ENCODE measurements at places on chromosomes 5 and 9. TPM values are rescaled to one million over a fixed set of nuclear protein-coding genes. Genes with fewer than 3 reads are reported as not detected.

DNA sequence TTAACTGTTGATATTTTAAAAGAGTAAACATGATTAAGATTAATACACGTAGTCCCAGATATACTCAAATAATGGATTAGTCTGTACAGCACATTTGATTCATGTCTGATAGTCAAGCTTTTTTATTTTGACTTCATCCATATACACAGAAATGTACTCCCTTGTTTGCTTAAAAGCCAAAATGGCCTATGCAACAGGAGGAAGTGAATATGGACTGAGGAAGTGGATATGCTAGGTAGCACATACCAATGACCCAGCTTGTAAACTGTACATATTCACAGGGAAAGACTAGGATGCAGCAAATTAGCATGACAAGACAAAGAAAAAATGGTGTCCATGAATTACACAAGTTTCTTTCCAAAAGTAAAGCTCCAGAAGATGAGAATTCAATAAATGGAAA is 109.7 kb downstream of the CAAP1 start:
- DNase-seq = no peak

DNA sequence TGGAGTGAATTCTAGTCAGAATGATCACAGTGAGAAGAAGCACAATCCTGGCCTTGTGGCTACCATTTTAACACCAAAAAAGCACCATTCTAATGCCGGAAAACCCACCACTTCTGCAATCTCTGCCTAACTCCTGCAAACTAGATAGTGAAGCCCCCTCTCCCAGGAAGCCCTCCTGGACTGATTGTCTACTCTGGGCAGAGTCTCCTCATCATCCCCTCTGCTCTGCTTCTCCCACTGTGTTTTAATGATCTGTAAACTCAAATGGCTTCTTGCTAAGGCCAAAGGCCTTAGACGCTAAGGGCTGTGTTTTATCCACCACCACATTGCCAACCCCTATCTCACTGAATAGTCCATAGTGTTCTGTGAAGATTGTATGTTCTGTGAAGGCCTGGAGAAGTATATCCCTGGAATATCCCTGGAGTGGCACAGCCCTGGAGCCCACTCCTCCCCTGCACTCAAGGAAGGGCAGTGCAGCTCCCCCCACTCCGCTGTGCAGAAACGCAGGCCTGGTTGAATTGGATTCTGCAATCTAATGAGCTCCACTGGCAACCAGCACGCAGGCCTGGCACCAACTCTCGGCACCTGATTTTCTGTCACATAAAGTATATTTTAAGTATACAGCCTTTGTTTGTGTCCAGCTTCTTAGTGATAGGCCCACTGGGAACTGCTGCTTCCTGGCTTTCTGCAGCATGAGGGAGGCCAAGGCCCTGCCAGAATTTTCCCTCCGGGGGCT is 126.3 kb downstream of the ATPSCKMT start:
- DNase-seq = no peak

DNA sequence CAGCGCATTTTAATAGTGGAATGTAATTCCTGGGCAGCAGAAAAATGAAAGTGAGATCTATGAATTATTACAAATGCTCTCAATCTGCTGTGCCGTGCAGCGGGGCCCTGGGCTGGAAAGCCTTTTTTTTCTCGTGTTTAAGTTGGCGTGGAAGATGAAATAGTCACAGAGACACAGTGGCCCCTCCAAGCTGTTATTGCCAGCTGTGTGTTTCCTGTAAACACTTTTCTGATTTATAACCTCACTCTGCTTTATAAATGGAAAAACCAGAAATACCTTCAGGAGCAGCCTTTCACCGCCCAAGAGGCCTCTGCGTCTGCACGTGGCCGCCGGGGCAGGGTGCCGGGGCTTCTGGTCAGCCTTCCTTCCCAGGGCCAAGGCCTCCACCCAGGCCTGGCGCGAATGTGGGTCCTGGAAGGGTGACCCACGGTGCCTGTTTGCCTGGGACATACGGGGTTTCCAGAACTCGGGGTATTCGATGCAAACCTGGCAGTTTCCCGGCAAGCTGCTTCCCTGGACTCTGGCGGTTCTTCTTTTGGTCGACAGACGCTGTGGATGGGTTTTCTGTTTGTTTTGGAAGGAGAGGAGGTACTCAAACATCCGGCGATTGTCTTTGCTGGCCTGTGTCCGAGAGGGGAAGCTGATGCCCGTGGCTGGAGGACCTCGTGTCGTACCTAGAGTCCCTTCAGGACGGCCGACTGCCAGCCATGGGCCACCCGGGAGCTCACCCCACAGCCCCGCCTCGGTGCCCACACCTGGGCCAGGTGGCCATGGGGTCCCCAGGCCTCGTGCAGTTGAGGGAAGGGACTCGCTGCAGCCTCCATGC is 256.7 kb downstream of the PARP8 start:
- no peak for DNase-seq

DNA sequence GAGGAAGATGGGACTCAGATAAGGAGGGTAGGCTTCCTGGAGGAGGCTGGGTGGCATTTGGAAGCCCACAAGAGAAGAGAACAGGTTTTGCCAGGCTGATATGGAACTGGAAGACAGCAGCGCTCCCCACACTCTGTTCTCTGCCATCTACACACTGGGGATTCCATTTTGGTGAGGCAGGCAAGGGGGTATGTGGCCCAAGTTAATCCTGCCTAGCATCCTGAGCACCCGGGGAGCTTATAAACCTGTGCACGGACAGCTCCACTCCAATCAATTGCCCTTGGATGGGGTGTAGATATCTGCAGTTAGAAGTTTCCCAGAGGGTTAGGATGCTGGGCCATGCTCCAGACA is 158.8 kb downstream of the MACROH2A1 start:
- no peak for DNase-seq

GRCh38 chr5:10527281-10527950 is 36.5 kb upstream of the ANKRD33B start:
- DNase-seq = no peak

DNA sequence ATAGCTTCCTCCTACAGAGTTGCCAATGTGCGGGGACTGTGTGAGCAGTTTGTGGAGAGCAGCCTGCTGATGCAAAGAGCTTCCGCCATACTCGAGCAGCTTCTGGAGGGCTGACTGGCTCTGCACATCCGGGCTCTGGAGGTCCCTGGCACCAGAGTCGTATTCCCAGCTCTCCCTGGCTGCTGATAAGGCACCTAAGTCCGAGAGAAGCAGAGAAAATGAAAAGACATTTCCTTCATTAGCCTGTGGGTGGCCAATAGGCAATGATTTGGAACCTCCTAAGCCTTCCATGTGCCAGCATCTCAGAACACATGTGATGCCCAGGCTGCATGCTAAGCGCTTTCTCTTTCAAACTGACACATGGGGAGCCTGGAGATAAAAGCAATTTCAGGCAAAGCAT is 94.3 kb downstream of the TSSK1B start:
- DNase-seq = peak; percentile 9

GRCh38 chr5:99061299-99061698 is 132.5 kb upstream of the CHD1 start:
- DNase-seq = no peak

GRCh38 chr5:1074816-1075554 is 36.9 kb downstream of the SLC12A7 start:
- no peak for DNase-seq

DNA sequence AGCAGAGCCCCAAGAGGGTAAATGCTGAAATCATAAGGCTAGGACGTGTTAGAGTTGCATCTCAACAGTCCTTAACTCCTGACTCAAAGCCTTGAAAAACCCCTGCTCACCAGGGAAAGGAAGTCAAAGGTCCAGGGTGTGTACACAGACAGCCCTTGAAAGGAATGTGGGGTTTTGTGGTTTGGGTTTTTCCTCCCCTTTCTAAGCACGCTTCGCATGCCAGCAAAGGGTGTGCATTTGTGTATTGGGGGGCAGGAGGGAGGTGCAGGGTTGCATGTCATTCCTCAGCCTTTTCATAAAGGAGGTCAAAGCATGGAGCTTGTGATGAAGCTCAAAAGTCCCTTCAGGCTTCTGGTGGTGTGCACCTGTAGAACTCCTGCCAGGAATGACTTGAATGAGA is 17.3 kb upstream of the XPA start:
- peak; percentile 11 for DNase-seq

GRCh38 chr5:33824516-33825195 is 67.1 kb downstream of the ADAMTS12 start:
- no peak for DNase-seq

GRCh38 chr9:80794197-80794596 is 895.1 kb downstream of the TLE1 start:
- DNase-seq = no peak

DNA sequence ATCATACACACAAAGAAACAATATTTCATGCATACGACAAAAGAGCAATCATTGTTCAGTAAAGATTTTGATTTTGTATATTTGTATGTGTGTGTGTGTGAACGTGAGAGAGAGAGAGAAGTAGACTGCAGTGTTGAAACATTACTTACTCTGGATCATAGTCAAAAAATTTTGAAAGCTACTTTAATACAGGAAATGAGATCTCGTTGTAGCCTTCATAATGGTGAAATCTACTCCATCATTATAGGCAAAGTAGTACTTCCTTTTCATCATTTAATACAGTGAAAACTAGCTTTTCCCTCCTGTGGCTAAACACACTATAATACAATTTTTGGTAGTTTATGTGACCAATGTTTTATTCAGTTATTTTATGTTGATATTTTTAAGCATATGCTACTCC is 1427.7 kb upstream of the C9orf72 start:
- DNase-seq = no peak

DNA sequence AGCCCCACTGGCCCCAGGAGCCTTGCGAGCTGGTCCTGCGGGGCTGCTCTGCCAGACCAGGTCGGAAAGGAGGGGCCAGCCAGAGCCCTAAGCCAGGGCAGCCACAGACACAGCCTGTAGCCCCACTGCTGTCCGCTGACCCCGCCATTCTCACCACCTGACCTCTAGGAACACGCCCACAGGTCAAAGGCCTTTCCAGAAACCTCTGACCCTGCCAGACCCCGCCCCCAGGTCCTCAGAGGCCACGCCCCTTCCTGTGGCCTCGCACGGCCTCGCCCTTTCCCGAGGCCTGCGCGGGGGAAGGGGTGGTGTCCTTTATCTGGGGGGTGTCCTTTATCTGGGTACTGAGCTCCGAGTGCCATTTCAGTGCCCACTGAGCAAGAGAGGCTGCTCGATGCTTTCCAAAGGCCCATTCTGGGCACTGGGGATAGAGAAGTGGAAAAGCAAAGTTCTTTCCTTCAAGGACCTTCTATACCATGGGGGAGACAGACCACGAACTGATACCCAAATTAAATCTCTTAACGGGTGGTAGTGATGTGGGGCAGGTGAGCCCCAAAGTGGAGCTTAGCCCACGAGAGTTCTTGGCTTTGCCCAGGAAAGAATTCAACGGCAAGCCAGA is 46.5 kb downstream of the P4HA2 start:
- no peak for DNase-seq

DNA sequence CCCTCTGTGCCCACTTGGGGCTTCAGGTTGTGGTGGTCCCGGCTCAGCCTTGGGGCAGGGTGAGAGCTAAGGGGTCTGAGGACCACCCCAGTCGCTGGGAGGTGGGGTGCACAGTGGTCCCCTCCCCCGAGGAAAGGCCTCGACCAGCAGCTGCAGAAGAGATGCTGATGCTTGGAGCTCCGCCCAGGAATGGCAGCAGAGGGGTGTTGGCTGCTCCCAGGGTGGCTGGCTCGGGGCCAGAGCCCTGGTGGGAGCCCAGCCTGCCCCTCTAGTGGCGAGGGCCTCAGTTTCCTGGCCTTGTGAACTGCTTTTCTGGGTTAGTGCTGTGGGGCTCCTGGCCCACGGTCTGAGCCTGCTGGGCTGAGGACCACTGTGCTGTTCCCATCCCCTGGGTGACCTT is 1.2 kb downstream of the DIPK1B start:
- no peak for DNase-seq

DNA sequence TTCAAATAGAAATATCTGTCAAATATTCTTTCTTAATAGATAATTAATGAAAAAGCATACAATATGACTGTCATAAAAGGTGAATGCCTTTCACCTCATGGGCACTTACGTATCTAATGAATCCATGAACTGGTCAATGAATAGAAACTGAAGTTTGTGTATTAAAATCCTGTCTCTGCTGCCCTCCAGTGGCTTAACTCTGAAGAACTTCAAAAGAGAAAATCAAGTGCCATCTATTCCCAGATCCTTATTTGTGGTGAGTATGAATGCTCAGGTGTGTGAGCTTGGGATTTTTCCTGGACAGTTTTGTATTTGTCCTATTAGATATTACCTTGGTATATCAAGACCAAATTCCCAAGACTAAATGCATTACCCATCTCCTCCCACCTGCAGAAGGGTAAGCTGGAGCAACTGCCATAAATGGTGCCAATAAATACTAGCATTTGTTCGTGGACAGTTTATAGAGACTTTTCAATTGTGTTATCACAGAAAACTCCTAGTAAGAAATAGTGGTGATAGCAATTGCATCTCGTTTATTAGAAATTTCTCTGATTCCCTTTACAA is 44.0 kb upstream of the SVEP1 start:
- DNase-seq = peak; percentile 65

DNA sequence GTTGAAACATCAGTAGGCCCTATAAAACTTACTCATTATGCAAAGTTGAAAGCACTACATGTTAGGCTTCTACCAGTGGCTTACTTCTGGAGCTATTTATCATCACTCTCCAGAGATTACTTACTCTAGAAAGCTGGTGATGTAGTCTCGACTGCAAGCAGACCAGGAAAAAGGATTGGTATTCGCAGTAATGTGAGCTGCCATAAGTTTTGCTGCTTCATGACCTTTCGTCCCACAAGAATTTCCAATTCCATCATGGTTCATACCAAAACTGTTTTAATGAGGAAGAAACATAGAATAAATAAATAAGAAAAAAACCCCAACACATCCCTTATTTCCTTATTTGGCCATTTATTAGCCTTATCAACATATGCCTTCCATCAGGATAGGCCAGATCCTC is 181.9 kb downstream of the ADAMTS6 start:
- DNase-seq = no peak

GRCh38 chr5:122405751-122406150 is 93.7 kb downstream of the SNCAIP start:
- no peak for DNase-seq

DNA sequence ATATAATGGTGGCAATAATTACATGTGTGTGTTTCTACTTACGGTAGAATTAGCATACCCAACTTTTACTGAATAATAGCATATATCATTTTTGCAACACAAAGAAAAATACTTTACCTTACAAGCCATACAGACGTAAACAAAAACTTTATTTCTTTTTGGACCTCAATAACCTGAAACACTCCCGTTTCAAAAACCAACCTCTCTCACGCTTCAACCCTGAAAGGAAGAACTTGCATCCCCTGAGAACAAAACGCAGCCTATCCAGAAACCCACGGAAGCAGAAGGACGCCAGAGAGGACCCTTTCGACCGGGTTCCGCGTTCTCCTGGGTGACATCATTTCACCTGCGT is at the start of gene RNF38:
Gene RNF38, minus strand, starts transcription at position 290 of the 352 bp plus-strand sequence. Its CDS starts 161 bp downstream, at position 129.
- peak; percentile 92 for DNase-seq

The ADGRD2 gene
- under 0.01 TPM for total RNA-seq

The CA9 gene
- 0.81 TPM for total RNA-seq

The FCN2 gene
- total RNA-seq = not detected

The C9 gene
- total RNA-seq = not detected

The MAML1 gene
- 28.0 TPM for total RNA-seq

The TAF11L10 gene
- not detected for total RNA-seq

The AFAP1L1 gene
- 1.9 TPM for total RNA-seq

The SPACA9 gene
- total RNA-seq = 10.0 TPM
